HS-27A (cell line): ENCODE measurements at places on chromosomes 2 and 18.
A peak's percentile ranks its signal among the peaks of the same experiment; 100 is the strongest.

DNA sequence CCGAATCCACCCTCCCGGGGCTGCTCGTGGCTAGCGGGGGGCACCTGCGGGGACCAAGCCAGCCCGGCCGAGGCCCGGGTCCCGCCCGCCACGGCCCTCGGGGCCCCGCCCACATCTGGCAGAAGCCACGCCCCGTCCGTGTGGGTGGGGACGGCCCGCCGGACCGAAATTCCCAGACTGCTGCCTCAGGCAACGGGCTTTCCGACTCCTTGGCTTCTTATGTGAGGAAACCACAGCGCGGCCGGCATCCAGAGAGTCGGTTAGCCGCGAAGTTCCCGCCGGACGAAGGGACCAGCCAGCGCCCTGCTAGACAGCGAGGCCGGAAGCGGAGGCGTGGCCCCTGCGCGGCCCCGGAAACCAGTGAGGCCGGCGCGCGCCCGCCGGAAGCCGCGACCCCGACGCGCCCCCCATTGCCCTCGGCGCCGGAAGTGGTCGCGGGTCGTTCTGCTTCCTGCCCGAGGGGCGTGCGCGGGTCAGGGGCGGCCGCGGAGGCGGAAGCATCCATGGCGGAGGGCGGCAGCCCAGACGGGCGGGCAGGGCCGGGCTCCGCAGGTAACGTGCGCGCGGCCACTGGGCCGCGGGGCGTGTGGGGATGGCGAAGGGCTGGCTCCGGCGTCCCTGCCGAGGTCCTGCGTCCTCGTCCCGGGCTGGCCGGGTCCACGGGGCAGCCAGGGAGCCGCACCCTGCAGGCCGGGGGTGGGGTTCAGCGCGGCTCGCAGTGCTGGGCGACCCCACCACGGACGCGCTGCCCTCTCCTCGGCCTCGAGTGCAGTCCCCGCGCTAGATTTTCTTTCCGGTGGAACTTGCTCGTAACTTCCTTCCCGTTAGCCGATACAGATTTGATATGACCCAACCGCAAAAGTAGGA, at the start of gene ASB1:
TSS of gene ASB1 (plus strand) at position 360 of the 867 bp plus-strand sequence. CDS start at position 504, 144 bp downstream.
- DNase-seq: peak; percentile 5

DNA sequence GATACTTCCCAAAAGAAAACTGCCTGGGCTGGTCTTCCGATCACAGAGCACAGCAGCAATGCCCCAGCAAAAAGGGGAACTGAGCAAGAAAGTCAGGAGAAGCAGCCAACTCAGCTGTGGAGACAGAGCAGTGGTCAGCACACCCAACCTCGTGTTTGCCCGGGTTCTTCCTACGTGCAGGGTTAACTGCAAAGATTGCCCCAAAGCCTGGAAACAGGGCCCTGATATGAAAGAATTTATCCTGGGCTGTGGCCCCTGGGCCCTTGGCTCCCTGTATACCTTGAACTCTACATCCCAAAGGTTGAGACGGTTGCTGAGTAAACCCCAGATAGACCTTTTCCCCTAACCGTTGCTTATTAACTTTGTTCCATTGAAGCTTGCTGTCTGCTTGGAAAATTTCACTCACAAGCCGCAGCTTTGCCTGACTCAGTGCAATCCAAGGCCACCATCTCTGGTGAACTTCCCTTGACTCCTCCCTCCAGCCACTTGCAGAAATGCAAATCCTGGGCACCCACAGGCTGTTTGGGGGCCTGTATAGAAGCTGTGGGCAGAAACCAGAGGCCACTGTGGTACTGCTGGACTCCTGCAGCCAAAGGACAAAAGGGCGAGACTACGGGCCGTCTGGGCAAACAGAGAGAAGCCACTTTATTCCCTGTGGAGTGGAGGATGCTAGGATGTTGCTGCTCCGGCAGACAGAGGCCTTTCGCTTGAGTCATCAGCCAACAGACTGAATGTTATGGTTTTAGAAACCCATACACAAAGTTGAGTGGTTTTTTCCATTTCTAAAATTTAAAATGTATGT, 18.2 kb downstream of the NRP2 start:
- DNase-seq: no peak

GRCh38 chr18:49441338-49441938, 19.0 kb downstream of the DYM start:
- DNase-seq: no peak

DNA sequence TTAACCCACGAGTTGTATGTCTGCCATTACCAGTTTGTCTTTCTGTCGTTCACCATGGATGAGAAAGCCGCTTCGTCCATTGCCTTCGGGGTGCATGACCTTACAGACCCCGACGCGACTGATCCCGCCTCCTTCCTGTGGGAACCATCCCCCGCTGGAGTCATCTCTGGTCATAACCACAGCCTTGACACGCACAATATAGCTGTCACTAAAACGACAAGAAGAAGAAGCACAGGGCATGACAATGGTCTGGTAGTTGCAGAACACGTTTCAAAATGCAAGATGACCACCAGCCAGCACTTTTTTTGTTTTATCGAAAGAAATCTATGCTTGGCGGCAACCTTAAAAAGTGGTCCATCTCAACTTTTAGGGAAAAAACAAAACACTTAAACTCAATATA, 87.7 kb downstream of the SPRED2 start:
- DNase-seq: no peak

GRCh38 chr18:62183578-62184195, 3.2 kb downstream of the PIGN start:
- DNase-seq: peak; percentile 30
